ENCODE measurements at places on chromosomes 5 and 9.

- no peaks in the 10 kb centered on the region for H3K36me3 ChIP-seq
- no peak for DNase-seq
- no peaks in the 10 kb centered on the region for H3K27me3 ChIP-seq
These were observed 53.9 kb downstream of the MEF2C start for GRCh38 chr5:88829054-88829453.

GRCh38 chr5:71925608-71926091, 181.6 kb upstream of the MAP1B start:
- H3K27ac ChIP-seq, result no peak overlapping the region
- no peak for DNase-seq
- H3K4me3 ChIP-seq, result no peak overlapping the region
- H3K36me3 ChIP-seq, result no peaks in the 10 kb centered on the region
- H3K4me1 ChIP-seq, result no peaks in the 10 kb centered on the region

DNA sequence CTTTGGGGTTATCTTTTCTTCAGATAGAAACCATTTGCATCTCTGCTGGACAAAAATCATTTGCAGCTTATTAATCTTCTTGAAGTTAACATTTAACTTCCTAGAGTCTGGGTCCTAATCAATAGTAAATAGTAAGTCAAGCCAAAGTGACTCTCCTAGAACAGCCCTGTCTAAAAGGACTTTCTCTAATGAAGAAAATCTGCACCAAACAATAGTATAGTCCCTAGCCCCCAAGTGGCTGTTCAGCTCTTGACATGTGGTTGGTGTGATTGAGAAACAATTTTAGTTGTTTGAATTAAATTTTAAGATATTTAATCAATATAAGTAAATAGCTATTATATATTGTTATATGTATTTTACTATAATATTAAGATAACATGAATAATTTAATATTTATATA, 64.6 kb upstream of the SHB start:
- no peaks in the 10 kb centered on the region for H3K36me3 ChIP-seq
- no peak for DNase-seq
- no peak overlapping the region for H3K4me3 ChIP-seq
- H3K27ac ChIP-seq, result no peak overlapping the region

- no peaks in the 10 kb centered on the region for H3K27me3 ChIP-seq
- no peak for DNase-seq
- H3K27ac ChIP-seq, result no peak overlapping the region
- no peaks in the 10 kb centered on the region for H3K36me3 ChIP-seq
- H3K4me1 ChIP-seq, result no peaks in the 10 kb centered on the region
- H3K4me3 ChIP-seq, result no peak overlapping the region
These were observed 346.3 kb downstream of the ENC1 start for GRCh38 chr5:74294231-74294705.

DNA sequence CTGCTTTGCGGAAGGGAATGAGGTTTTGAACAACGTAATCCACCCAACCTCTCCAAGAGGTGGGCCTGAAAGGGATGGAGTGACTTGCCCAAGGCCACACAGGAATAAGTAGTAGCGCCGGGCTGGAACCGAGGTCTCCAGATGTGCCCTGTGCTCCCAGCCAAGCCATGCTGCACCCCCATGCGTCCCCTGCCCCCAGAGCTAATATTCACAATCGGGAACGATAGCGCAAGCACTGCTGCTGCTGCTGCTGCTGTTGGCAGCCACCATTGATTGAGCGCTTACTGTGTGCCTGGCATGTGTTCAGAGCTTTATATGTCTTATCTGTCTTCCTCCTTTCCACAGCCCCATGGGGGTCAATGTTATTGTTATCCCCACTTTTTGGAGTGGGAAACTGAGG, 43.9 kb downstream of the AMBP start:
- DNase-seq, result no peak
- H3K36me3 ChIP-seq, result peaks cover 3% of the 10 kb centered on the region
- H3K4me1 ChIP-seq, result no peaks in the 10 kb centered on the region

GRCh38 chr5:67679184-67679841, 482.7 kb upstream of the CD180 start:
- DNase-seq, result no peak
- no peak overlapping the region for H3K27ac ChIP-seq
- no peaks in the 10 kb centered on the region for H3K4me1 ChIP-seq
- H3K27me3 ChIP-seq, result peaks cover 2% of the 10 kb centered on the region

DNA sequence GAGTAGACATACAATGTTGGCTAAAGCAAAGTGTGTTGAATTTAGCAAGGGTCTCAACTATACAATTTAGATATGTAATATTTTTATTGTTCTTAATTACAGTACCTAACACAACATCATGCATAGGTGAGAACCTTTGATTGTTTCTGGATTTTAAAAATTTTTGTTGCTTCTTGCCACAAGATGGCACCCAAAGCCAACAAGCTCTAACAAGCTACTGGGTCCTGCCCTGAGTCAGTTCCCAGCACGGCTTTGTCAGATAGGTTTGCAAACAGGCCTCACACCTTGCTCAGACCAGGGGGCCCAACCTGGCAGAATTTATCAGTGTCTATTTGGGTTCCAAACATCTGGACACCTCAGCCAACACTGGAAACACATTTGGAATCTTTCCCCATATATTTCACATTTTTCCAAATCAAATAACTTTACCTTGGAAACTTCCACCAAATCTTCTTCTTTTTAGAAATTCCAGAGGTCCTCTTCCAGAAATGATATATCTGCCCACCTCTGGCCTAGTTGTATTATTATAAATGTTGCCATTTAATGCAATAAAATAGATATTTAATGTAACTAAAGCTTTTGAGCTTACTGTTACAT, 49.5 kb upstream of the EGFLAM start:
- H3K27me3 ChIP-seq, result peaks cover 7% of the 10 kb centered on the region
- H3K4me1 ChIP-seq, result no peaks in the 10 kb centered on the region
- no peak for DNase-seq
- no peak overlapping the region for H3K4me3 ChIP-seq
- no peaks in the 10 kb centered on the region for H3K36me3 ChIP-seq
- H3K27ac ChIP-seq, result no peak overlapping the region

GRCh38 chr5:36666986-36667385, 60.6 kb downstream of the SLC1A3 start:
- DNase-seq, result no peak
- no peaks in the 10 kb centered on the region for H3K4me1 ChIP-seq

GRCh38 chr5:134851307-134851923, 5.6 kb downstream of the C5orf24 start:
- DNase-seq, result no peak
- H3K27ac ChIP-seq, result no peak overlapping the region

DNA sequence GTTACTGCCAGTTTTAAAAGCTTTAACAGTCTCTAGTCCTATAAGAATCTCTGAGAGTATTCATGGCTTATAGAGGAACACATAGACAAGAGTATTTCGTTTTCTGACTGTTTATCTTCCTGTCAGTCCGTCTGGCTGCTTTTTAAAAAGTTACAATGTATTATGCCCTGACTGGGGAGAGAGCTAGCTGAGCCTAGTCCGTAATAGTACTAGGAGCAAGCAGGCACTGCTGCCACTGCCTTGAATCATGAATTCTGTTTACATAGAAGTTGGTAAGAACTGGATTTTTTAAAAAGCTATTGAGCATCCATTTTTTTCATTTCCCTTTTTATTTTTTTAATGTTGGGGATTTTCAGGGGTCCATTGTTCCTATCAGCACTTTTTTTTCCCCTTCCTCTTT, 26.6 kb downstream of the XPA start:
- peaks cover 10% of the 10 kb centered on the region for H3K4me1 ChIP-seq
- DNase-seq, result no peak

DNA sequence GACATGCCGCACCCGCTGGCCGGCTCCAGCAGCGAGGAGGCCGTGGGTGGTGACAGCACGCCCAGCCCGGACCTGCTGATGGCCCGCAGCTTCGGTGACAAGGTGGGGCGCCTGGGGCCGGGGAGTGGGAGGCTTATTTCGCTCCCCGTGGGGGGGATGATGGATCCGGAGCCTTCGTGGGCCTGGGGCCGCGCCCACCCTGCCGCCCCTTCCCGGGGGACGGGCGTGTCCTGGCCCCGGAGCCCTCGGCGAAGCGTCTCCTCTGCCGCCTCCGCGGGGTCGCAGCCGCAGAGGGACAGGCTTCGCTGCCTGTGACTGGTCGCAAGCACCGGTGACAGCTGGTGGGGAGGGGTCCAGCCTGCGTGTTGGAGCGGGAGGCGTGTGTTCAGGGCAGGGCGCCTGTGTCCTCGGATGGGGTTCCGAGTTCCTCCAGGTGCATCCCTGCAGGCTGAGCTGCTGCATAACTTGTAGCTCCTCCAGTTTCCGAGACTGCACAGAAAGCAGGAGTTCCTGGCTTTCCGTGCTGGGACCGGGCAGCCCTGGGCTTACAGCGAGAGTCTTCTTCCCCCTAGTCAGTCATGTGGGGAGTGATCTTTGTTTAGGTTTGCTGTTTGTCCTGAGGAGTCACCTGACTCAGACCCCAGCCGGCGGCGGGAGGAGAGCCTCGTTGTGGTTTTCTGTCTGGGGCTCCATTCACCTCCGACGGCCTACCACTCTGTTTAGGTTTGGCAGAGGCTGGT, 666 bp downstream of the SNX30 start:
- no peaks in the 10 kb centered on the region for H3K36me3 ChIP-seq
- peak overlapping the region; percentile 84 for H3K4me3 ChIP-seq
- H3K4me1 ChIP-seq, result peaks cover 73% of the 10 kb centered on the region
- DNase-seq, result peak; percentile 33

GRCh38 chr5:64161420-64161819, 4.2 kb upstream of the RNF180 start:
- no peaks in the 10 kb centered on the region for H3K36me3 ChIP-seq
- no peak overlapping the region for H3K4me3 ChIP-seq
- peaks cover 19% of the 10 kb centered on the region for H3K27me3 ChIP-seq
- peaks cover 7% of the 10 kb centered on the region for H3K4me1 ChIP-seq

DNA sequence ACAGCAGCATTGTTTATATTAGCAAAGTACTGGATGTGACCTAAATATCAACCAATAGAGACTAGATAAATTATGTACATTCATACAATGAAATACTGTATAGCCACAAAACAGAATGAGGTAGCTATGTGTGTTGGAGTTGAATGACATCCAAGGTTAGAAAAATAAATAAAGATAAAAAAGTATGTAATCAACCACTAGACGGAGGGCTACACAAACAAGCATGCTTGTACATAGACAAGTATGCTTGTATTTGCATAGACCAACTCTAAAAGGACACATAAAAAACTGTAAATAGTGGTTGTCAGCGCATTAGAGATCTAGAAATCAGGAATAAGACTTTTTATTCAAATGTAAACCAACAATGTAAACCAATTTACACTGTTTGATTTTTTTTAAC, 3.0 kb downstream of the FEM1C start:
- H3K36me3 ChIP-seq, result peaks cover 59% of the 10 kb centered on the region
- H3K27ac ChIP-seq, result no peak overlapping the region
- no peaks in the 10 kb centered on the region for H3K27me3 ChIP-seq
- peak overlapping the region; percentile 96 for H3K4me3 ChIP-seq

DNA sequence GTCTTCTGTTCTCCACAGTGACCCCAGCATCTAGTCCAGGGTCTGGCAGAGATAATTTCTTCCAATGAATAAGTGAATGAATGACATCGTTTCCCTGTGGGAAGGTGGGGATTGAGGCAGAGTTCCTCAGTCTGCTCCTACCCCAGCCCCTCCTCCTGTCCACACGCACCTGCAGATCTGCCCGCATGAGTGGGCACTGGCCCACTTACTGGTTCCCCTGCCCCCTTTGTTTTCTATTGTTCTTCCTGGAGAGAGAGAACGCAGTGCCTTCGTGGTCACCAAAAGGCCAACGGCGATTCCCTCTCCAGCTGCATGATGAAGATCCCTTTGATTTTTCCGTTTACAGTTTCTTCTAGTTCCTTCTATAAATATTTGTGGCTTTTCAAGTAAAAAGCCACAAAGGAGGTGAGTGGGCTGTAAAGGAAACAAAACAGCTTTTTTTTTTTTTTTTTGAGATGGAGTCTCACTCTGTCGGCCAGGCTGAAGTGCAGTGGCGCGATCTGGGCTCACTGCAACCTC, 5.8 kb upstream of the FPGS start:
- peak overlapping the region; percentile 86 for H3K4me3 ChIP-seq
- H3K27ac ChIP-seq, result peak overlapping the region; percentile 91
- peaks cover 42% of the 10 kb centered on the region for H3K4me1 ChIP-seq
- no peak for DNase-seq
- no peaks in the 10 kb centered on the region for H3K36me3 ChIP-seq

DNA sequence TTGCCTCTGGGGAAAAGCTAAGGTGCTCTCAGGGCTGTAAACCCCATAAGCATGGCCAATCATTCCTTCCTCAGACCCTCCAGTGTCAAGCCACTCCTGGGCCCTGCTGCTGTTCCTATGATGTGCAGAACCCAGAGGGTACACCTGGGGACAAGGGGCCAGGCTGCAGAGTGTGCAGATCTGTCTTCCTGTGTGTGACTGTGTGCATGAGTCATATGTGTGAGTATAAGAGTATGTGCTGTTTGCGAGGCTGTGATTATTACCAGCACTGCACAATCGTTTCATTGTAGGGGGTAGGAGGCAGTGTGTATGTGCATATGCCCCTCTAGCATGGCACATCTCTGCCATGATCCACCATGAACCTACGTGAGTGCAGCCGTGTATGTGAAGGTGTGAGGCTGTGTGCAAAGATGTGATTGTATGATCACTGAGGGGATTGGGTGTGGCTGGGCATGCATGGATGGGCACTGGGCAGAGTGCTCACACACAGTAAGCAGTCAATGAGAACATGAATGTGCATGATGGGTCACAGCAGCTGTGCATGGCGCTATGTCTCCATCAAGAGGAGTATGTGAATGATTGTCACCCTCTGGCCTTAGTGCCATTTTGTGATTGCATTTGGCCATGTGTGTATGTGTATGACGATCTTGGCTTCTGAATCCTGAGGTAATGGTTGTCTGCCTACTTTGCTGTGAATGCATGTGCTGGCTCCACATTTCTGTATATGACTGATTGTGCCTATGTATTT, 2.4 kb upstream of the OR1K1 start:
- no peaks in the 10 kb centered on the region for H3K27me3 ChIP-seq
- no peak for DNase-seq
- H3K4me1 ChIP-seq, result no peaks in the 10 kb centered on the region
- no peak overlapping the region for H3K4me3 ChIP-seq

DNA sequence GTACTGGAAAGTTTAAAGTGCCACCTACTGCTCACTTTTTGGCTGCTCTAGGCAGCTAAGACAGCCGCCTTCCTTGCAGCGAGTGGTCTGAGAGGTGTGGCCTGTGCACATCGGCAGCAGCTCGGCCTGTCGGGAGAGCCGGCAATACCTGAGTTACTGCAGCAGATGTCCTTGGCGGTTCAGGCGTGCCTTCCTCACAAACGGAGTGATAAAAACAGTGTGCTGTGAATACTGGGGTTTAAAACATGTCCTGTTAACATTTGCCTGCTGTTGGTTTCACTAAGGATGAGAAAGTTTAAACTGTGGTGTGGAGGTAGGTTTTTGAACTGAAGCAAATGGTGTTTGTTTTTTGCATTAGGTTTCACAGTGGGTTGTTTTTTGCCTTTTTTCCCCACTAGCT, 12.9 kb downstream of the TRAF2 start:
- DNase-seq, result no peak
- H3K4me1 ChIP-seq, result peaks cover 45% of the 10 kb centered on the region
- no peak overlapping the region for H3K27ac ChIP-seq

- H3K27me3 ChIP-seq, result no peaks in the 10 kb centered on the region
- no peak overlapping the region for H3K27ac ChIP-seq
- no peak for DNase-seq
- H3K36me3 ChIP-seq, result peaks cover 9% of the 10 kb centered on the region
- no peak overlapping the region for H3K4me3 ChIP-seq
- H3K4me1 ChIP-seq, result no peaks in the 10 kb centered on the region
These were observed 49.4 kb downstream of the SMC2 start for GRCh38 chr9:104143550-104143910.

GRCh38 chr5:178323541-178323865, 90.9 kb upstream of the PHYKPL start:
- no peak overlapping the region for H3K4me3 ChIP-seq
- DNase-seq, result no peak
- no peak overlapping the region for H3K27ac ChIP-seq
- H3K27me3 ChIP-seq, result peaks cover 3% of the 10 kb centered on the region
